ENCODE measurements at places on chromosomes 2 and 18. TPM values are rescaled to one million over a fixed set of nuclear protein-coding genes. Genes with fewer than 3 reads are reported as not detected.

ARHGEF33 gene
- 0.62 TPM for total RNA-seq

DNA sequence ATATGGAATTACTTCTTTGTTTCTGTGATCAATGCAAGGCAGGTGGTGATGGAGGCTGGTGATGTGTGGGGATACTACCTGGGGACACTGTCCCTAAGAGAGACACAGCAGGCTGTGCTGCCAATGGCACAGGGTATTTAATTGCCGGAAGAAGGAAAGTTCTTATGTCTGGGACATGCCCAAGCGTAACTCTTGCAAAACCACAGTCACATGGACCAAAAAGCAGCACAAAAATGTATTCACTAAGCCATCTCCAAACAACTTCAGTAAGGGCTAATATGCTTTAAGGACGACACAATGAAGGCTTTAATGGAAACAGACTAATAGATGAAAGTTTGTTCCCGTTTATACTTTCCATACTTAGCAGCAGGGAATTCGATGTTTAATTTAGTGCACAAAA is 49.7 kb upstream of the AP1S3 start:
- no peak for DNase-seq

SERPINB2 gene
- total RNA-seq: not detected

- DNase-seq: no peak
Measured at GRCh38 chr2:75960472-75961009, 249.8 kb upstream of the GCFC2 start.

GRCh38 chr2:232281858-232282507 is 96.6 kb upstream of the ALPP start:
- no peak for DNase-seq

DNA sequence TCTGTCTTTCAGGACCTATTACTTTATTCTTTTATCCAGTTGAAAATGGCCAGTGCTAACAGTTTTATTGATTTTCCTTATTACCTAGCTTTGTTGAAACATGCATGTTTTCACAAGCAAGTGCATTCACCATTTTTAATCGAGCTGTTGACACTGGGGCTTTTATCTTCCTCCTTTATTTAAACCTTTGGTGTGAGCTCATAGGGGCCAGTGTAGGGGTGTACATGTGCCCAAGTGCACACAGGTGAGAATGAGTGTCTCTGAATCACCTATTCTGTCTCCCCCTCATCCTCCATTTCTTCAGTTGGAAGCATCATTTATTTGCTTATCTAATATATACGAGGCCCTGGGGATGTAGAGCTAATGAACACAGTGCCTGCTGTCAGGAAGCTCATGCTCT is 199.1 kb downstream of the PRKCE start:
- no peak for DNase-seq

GRCh38 chr2:46481198-46482193 is 2.1 kb downstream of the TMEM247 start:
- DNase-seq: no peak

SH3RF3 gene
- total RNA-seq: 8.0 TPM

SPP2 gene
- not detected for total RNA-seq

GRCh38 chr18:76844742-76845477 is 22.6 kb downstream of the ZNF236 start:
- no peak for DNase-seq

Measured in Right ventricle myocardium inferior (tissue), 1 donor.